ENCODE measurements at places on chromosomes 2 and 18. TPM values are rescaled to one million over a fixed set of nuclear protein-coding genes. Genes with fewer than 3 reads are reported as not detected.
A peak's percentile ranks its signal among the peaks of the same experiment; 100 is the strongest.

DNA sequence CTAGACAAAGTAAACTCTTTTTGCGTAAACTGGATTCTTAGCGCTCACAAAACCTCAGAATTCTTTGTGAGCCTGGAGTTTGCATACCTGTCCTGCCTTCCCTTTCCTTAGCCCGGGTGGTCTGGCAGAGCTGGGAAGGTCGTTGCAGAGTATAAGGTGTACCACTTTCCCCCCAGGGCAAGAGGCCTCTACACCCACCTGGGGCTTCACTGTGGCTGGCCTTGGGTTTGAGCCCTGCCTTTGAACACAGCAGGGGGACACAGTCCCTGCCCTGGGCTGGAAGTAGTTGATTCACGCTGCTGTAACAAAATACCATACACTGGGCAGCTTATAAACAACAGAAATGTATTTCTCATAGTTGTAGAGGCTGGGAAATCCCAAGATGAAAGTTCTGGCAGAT, 133.9 kb downstream of the B3GNT2 start:
- DNase-seq, result no peak
- H3K4me1 ChIP-seq, result peaks cover 16% of the 10 kb centered on the region
- peaks cover 5% of the 10 kb centered on the region for H3K36me3 ChIP-seq

BMP10 gene
- not detected for total RNA-seq

GRCh38 chr2:212905640-212906201, 245.7 kb downstream of the IKZF2 start:
- H3K27ac ChIP-seq, result no peak overlapping the region
- peaks cover 6% of the 10 kb centered on the region for H3K27me3 ChIP-seq
- no peak for DNase-seq
- no peak overlapping the region for H3K4me3 ChIP-seq
- no peaks in the 10 kb centered on the region for H3K36me3 ChIP-seq

DNA sequence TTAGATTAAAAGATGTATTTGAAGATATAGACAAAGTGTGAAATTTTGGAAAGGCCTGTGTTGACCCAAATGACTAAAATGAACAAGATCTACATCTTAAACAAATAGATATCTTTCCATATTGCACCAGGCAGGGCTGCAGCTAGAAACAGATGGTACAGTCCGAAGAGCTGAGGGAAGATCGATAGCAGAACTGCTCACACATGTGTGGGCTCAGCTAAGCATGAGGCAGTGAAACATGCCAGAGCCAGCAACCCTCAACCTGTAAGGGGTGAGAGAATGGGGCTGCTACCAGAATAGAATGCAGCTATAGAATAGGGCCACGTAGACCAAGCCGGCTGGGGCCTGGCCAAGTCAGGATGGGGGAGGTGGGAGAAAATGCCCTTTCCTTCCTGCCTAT, 87.8 kb downstream of the SLC5A7 start:
- H3K36me3 ChIP-seq, result no peaks in the 10 kb centered on the region
- no peak overlapping the region for H3K4me3 ChIP-seq
- no peaks in the 10 kb centered on the region for H3K4me1 ChIP-seq
- no peak overlapping the region for H3K27ac ChIP-seq
- DNase-seq, result no peak
- no peaks in the 10 kb centered on the region for H3K27me3 ChIP-seq

DNA sequence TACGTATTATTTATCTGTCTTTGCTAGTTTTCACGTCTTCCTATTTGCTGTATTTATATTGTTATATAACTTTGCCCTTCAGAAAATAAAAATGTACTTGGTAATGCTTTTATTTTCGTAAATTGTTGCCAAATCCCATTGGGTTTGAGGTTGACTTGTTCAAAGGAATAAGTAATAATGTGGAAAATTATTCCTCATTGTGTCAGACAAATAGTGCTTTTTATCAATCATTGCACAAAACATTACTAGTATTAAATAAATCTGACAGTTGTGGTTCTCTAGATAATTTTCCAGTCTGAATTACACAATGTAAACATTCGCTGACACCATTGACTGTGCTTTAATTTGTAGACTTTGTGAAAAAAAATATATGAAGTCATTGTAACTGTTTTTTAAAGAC, 798.3 kb upstream of the TMEFF2 start:
- H3K4me1 ChIP-seq, result no peaks in the 10 kb centered on the region
- H3K36me3 ChIP-seq, result peaks cover 4% of the 10 kb centered on the region
- H3K27ac ChIP-seq, result no peak overlapping the region
- no peaks in the 10 kb centered on the region for H3K27me3 ChIP-seq

KHK gene
- 12.9 TPM for total RNA-seq

DNA sequence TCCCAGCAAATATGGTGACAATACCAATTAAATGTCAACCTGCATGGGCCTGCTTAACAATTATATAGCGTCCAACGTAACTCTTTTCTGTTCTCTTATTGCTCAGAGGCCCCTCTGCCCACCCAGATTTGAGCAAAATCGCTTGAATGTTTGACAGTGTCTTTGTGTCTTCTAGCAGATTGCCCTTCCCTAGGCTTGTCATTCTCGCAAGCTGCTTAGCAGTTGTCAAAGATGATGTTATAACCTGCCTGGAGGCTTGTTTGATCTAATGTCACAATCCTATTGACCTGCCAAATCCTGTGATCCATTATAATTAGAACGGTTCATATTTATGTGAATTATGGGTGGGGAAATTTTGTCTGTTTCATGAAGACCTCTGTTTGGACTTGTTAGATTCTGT, 108.8 kb downstream of the FARSB start:
- no peaks in the 10 kb centered on the region for H3K36me3 ChIP-seq
- no peak for DNase-seq
- H3K27me3 ChIP-seq, result peaks cover 16% of the 10 kb centered on the region
- no peak overlapping the region for H3K27ac ChIP-seq
- H3K4me3 ChIP-seq, result no peak overlapping the region

GCG gene
- not detected for total RNA-seq

RAB1A gene
- 85.3 TPM for total RNA-seq

DNA sequence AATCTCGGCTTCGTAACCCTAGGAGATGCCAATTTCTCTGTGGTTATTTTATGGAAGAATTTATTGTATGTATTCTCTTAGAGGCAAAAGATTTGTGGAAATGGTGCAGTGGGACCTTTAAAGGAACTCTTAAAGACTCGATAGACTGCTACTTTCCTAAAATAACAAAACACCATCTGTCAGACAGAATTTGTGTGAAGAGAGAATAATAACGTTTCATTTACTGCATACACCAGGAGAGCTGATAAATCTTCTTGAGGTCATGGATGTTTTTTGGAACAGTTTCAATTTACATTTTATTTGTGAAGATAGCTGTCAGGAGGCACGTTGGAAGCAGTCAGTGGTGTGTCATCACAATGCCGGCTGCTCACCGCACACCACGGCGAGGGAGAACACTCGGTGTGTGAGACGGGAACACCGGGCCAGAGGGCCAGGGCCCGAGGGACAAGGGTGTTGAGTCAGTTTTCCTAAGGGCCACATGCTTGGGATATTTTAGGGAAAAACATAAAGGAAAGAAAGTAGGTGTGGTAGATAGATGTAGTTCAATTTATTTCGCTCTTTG, 1681.0 kb upstream of the DDX18 start:
- H3K27ac ChIP-seq, result no peak overlapping the region
- DNase-seq, result no peak
- peaks cover 2% of the 10 kb centered on the region for H3K36me3 ChIP-seq

DNA sequence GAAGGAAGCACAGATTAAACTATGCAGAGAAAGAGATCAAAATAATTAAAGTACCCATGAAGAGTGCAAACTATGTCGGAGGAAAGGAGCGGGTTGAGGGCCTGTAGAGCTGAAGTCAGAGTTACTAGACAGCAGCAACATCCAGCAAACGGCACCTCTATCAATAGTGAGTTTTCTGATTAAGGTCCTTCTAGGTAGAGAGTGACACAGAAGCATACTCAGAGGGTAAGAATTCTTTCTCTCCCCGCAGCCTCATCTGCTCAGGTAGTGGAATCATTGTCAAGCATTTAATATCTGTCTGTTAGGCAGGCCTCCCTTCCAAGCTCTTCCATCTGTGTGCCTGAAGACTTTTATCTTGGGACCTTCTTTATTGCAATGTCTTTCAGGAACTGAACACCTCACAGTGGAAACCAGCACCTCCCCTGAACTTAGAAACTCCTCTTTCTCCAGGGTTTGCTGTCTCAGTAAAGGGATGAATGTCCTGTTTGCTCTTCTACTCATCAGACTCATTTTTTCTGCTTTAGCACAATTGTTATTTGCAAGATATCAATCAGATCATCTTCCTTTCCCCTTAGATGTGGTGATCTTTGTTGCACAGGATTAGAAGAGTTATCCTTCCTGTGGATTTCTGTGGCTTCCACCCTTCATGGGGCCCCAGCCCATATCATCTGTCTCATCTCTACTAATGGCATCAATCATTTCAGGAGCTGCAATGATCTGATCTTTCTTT, 28.8 kb downstream of the SP140 start:
- DNase-seq, result peak; percentile 69
- H3K36me3 ChIP-seq, result peaks cover 6% of the 10 kb centered on the region
- H3K27me3 ChIP-seq, result no peaks in the 10 kb centered on the region
- H3K27ac ChIP-seq, result no peak overlapping the region
- no peak overlapping the region for H3K4me3 ChIP-seq

GRCh38 chr2:206241736-206242135, 32.7 kb upstream of the ZDBF2 start:
- H3K4me3 ChIP-seq, result no peak overlapping the region
- DNase-seq, result no peak

GAREM2 gene
- 1.4 TPM for total RNA-seq

Measured in activated T-cell treated with anti-CD3 and anti-CD28 coated beads, Interleukin-2, amount 50 U/mL, for 72 hours (primary cell).